Upper lobe of right lung (tissue), 1 donor: ENCODE measurements at places on chromosomes 2 and 18.

DNA sequence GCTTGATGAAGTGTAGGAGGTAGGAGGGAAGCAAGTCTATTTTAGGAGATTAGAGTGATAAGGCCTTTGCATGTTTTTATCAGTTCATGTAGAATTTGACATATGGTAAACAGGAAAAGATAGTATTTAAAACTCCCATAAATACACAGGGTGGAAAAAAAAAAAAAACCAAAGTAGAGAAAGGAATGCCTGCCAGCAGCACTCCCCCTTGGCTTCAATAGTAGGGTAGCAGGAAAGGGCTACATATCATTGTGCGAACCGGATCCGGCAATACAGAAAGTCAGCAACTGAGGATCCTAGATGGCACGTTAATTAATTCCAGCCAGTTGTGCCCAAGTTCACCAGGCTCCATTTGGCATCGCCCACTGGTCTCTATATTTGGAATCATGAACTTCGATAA is 159.6 kb upstream of the SMIM21 start:
- no peak for DNase-seq

DNA sequence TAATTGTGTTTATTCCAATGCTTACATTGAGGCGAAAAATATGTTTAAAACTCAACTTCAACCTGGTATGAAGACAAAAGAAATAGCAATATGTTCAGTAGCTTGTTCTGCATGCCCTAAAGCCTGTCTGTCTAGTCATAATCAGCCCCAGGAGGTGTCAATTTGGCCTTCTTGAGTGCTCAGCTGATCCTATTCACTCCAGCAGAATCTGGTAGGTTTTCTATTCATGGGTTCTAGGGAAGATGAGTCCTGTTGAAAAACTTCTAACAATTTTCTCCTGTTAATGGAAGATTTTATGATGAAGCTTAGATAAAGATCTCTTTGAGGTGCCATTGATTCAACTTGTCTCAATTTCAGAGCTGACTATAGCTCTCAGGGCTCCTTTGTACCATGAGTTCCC is 402.0 kb upstream of the UBE2E3 start:
- no peak for DNase-seq

GRCh38 chr18:10304853-10305252 is 149.6 kb upstream of the APCDD1 start:
- no peak for DNase-seq

DNA sequence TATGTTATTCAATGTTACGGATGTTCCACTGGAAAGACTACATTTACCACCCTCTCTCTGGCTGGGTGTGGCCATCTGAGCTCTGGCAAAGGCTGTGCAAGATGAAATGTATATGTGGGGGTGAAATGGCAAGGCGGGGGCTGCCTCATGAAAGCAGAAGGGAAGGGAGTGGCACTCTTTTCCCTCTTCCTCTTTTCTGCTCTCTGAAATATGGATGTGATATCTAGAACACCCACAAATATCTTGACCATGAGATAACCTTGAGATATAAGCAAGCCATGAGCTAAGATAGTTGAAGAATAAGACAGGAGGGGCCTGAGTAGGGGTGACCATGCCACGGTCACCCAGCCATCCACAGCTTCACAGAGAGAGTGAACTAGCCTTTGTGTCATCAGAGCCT is 367.8 kb upstream of the ID2 start:
- DNase-seq = no peak

GRCh38 chr2:202251494-202251893 is 13.1 kb upstream of the SUMO1 start:
- no peak for DNase-seq
